HT1080 (cell line): ENCODE measurements at places on chromosomes 5 and 9. TPM values are rescaled to one million over a fixed set of nuclear protein-coding genes. Genes with fewer than 3 reads are reported as not detected.

GRCh38 chr5:128965638-128966302, 482 bp downstream of the SLC27A6 start:
- no peak for DNase-seq

GRCh38 chr5:127935398-127935797, 148.2 kb upstream of the SLC12A2 start:
- no peak for DNase-seq

- no peak for DNase-seq
These were observed 573.1 kb downstream of the TLE4 start for GRCh38 chr9:80144856-80145255.

- peak; percentile 55 for DNase-seq
These were observed 371 bp upstream of the PITX1 start for GRCh38 chr5:135034236-135034962.

GRCh38 chr5:4229414-4230292, 634.0 kb downstream of the IRX1 start:
- DNase-seq: no peak

GRCh38 chr9:16221822-16222547, 648.5 kb downstream of the BNC2 start:
- no peak for DNase-seq

HTR1A gene
- total RNA-seq: not detected in 2 replicates

DNA sequence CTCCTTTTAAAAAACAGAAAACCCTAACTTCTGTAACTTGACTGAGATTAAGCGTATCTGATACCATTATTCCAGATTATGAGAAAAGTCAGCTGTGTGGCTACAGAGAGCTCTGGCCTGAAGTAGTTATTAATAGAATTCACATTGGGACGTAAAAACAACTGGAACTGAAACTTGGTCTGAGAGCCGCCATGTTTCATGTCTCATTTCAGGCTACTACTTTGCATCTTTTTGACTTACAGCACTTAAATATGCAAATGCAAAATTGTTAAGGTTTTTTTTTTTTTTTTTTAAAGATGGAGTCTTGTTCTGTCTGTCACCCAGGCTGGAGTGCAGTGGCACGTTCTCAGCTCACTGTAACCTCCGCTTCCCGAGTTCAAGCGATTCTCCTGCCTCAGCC, 25.2 kb downstream of the MAP3K1 start:
- no peak for DNase-seq

KLHL9 gene
- total RNA-seq: 21.6 and 25.0 TPM in 2 replicates

GRCh38 chr9:119961774-119962424, 592.7 kb upstream of the BRINP1 start:
- DNase-seq: peak; percentile 18

GRCh38 chr5:125926172-125926571, 497.0 kb upstream of the GRAMD2B start:
- DNase-seq: no peak

SPRY4 gene
- total RNA-seq: 16.9 and 27.9 TPM in 2 replicates

DNA sequence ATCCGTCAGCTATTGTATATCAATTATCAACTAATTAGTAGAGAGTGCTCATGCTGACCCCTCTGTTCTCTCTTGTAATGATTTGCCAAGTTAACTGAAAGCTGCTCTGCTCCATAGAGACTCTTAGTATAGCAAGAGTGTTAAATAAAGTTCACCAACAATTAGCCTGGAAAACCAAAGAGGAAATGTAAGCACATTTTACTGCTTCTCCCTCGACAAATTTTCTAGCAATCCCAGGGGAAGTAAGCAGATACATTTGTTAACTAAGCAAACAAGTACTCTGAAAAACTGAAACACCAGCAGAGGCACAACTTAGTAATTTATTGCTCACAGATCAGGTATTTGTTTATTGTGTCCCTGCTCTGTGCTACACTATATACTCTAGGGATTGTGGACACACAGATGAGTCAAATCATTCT, 162.2 kb downstream of the GLIS3 start:
- peak; percentile 65 for DNase-seq

GRCh38 chr5:77776554-77777206, 541 bp upstream of the TBCA start:
- DNase-seq: no peak

DNA sequence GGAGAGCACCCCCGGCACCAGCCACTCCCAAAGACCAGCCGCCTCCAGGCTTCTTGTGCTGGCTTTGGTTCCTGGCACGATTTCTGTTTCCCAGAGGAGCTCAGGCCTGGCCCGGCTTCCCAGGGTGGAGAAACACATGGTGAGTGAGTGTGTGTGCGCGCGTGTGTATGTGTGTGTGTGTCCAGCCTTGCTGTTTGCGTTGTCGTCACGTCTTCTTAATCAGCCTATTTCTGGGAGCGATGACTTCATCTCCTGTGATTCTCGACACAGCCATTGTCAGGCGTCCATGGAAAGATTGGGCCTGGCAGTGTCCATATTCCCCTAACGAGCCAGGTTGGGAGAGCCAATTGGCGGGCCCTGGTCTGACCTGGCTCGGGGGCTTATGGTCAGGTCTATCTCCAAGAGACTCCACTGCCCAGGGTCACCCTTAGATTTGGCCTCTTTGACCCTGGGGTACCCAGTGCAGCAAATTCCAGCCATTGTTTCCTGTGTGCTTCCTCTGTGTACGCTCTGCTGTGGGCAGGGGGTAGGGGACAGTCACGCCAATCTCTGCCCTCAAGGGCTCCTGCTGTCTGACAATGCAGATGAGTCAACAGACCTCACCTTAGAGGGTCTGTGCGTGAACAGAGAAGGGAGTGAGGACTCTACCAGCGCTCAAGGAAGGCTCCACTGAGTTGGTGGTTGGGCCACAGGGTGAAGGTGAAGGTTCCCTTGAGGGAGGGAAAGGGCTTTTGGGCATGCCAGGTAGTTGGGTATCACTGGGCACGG, 73.8 kb downstream of the DAB2IP start:
- DNase-seq: no peak

GRCh38 chr9:122827761-122828093, 661 bp downstream of the PDCL start:
- peak; percentile 23 for DNase-seq

DNA sequence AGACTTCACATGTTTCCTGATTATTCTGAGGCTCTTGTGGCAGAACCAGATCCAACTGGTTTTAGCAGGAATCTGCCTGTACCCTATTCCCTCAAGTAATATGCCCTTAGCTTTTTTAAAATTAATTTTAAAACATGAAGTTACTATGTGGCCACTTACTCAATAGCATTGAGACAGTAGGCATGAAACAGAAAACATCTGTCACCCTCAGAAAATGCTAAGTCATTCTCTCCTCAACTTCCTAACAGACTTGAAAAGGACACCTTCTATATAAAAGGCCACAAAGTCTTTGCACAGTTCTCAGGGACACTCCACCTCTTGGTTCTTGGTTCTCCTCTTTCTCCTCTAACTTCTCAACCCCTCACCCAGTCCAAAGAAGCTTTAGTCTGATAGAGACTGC, 277.8 kb downstream of the RAB3C start:
- no peak for DNase-seq

DNA sequence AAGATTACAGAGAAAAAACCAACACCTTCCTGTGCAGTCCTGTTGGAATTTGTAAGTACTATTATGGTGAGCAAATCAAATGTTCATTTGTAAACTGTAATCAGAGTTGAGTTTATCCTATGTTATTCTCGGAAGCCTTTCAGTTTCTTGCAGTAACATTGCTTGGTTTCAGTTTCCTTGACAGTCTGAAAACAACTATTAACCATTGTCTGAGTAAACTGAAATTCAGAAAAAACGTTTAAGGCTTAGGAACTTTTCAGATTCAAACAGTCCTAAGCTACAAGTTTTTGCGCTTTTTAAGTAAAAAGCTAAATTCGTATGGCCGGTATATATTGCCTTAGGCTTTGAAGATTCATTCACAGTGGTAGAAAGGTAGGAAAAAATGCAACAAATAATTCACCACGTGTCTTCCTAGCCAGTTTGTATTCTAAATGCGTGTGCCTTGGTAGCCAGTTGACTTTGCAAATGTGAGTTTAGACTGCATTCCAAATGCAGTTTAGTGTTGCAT, 2.5 kb downstream of the GPBP1 start:
- peak; percentile 46 for DNase-seq

DNA sequence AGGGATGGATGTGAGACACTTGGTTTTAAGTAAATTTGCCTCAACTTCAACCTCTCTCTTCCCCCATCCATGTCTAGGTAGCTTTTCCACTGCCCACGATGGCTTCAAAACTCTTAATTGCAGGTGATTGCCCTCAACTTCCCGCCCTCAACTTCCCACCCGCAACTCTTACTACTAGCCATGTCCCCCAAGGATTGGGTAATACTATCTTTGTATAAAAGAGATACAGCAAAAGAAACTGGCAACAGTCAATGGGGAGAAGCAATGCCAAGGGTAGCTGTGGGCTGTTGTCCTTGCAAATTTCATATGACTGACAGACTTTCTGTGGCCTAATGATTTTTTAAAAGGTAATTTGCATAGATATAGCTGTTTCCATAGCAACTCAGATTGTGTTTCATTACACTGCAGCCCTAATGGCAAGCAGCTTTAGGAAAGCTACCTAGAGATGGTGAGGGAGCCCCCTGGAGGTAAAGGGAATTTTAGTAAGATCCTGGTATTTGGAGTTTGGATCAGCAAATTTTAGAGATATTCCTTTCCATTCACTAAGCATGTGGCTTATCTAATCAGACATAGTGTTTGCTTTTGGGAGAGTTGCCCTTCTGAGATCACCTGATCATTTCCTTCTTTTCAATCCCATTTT, 421.5 kb upstream of the DAP start:
- DNase-seq: peak; percentile 49

DNA sequence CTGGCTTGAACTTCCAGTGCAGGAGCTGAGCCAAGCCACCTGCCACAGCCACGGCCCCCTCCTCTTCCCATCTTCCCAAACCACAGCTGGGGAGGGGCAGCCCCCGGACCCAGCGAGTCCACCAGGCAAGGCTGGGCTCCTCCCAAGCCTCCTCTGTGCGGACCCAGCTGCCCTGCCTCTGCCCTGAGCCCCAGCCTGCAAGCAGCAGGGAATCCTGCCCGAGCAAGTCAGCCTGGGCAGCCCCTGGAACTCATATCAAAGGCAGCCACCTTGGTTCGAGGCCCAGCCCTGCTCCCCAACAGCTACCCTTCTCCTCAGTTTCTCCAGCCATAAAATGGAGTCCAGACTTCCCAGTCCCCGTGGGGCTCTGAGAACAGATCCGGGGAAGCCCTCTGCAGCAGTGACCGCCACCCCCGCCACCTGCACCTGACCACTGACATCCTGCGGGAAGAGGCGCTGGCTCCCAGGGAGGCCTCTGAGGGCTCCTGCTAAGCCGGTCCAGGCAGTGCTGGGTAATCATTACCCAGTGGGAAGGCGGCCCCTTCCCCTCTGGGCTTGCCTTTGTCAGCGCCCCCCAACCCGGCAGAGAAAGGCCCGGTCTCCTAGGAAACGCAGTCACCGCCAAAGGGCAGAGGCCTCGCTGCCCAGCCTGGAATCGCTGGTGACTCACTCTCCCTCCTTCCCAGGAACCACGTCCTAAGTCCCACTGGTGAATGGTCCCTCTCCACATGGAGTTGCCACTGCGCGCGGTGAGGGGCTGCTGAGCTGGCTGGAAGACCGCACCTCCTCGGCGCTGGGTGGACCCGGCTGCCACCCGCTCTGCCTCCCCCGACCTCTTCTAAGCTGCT, 1.5 kb downstream of the VAV2 start:
- DNase-seq: peak; percentile 78

NPDC1 gene
- total RNA-seq: 31.5 and 39.2 TPM in 2 replicates

CHSY3 gene
- total RNA-seq: 10.5 and 11.8 TPM in 2 replicates

DNA sequence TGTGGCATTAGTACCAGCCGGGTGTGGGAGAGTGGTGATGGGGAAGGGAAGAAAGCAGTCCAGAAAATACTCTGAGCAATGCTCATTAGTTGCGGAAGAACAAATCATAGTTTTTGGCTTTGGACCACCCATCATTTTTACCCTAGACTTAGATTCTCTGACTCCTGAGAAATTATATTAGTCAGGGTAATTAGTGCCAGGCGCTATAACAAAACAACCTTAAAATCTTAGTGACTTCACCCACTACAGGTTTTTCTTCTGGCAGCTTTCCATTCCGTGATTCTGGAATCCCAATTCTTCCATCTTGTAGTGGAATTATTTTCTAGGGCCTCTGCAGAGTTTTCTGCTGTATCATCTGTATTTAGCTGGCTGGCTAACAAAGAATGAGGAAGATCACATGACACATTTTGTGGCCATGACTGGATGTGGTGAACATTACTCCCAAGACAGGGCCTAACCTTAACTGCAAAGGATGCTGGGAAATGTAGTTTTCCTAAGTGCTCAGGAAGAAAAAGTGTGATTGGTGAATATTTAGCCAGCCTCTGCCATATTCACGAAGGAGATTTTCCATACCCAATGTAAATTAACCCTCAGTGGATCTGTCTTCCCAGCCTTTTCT, 373.0 kb upstream of the MEF2C start:
- peak; percentile 83 for DNase-seq

PCDHB5 gene
- total RNA-seq: 0.10 and 0.90 TPM in 2 replicates

GPX8 gene
- 48.3 and 48.7 TPM in 2 replicates for total RNA-seq

DNA sequence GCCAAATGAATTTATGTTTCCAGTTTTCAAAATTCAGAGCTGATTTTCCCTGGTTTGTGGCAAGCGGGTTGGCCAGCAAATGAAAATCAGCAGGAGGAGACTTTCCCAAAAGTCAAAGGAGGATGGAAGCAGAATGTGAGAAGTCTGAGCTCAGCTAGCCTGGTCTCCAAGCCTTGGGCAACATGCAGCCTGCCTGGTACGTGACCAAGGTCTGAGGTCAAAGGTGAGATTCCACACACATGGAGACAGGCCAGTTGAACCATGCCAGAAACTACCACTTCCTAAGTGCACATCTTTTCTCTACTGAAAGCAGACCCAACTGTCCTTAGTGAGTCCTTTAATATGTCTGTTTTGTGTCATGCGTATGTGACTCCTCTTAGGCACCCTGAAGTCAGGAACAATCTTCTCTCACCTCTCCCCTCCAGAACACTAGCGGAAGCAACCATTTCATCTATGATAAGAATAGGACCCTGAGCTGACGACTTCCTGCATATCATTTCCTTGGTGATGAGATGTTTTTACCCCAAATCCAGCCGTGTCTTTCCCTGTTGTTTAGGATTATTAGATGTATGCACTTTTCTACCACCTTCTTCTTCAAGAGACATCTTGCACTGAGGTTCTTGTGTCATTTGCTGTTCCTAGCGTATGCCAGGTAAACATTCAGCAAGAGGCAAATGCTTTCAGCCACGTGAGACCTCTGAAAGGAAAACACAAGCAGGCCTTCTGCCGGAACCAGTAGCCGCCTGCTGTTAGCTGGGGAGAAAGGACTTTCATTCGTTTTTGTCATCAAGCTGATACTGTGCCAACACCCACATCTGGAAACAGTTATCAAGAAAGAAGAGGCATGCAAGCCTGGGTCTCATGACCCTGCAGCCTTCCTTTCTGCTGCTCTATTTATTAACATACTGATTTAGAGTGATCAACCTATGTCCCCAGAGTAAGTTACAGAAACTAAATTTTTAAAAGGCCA, 9.7 kb upstream of the TGFBI start:
- DNase-seq: peak; percentile 78

TMEM252 gene
- total RNA-seq: not detected in 2 replicates

DNA sequence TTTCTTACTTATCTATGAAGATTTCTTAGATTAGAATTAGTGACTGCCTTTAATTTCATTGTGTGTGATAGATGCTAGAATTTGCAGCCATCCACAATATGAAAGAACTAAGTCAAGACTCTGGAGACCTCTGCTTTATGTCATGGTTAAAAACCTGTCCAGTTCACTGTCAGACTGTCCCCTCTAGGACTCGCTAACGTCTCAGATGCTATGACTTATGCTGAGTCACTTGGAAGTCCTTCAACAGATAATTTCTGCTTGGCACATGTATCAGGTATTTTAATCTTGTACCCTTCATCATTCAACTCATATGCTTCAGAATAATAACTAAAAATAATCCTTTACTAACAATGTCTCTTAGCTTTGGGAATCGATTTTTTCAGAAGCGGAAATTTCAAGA, 230.5 kb upstream of the DMAC1 start:
- peak; percentile 42 for DNase-seq
